Mucosa of gallbladder (tissue), 1 donor: ENCODE measurements at places on chromosomes 13 and 19. TPM values are rescaled to one million over a fixed set of nuclear protein-coding genes. Genes with fewer than 3 reads are reported as not detected.

Gene SYCN
- total RNA-seq = 1.1 TPM

DNA sequence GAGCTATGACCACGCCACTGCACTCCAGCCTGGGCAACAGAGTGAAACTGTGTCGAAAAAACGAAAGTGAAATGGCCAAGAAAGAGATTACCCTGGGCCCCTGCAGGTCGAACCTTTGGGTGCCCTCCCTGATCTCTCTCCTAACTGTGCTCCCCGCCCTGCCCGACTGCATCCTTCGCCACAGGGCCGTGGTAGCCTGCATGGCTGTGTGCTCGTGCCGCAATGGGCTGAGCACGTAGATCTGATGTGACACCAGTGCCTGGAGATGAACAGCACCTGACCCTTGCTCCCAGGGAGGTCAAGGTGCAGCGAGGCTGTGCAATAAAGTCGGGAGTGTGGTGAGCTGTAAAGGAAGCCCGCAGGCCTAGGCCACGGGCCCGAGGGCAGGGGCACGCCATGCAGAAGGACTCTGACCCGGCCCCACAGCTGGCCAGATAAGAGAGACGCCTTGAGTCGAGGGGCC lies 60.2 kb downstream of the PEX11G start:
- no peak for DNase-seq

DNA sequence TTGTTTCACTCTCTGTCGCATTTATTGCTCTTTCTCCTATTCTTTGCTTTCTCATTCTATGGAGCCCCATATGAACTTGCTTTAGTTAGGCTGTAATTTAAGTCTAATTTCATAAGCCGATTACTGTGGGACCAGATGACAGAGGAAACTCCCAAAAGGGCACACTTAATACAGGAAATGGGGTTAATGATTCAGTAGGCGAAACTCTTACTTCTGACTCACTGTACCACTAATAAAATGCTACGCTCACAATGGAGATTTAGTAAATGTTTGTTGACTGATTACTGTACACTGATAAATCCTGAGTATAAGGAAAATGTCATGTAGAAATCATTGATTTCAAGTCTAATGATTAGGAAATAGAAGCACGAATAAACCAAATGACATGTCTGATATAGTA lies 276.4 kb downstream of the KLF5 start:
- no peak for DNase-seq

Gene SBSN
- total RNA-seq = not detected

- DNase-seq = no peak
These were observed 177.3 kb downstream of the COL4A1 start for GRCh38 chr13:110129539-110130186.

Gene SLC6A16
- total RNA-seq = 0.86 TPM

DNA sequence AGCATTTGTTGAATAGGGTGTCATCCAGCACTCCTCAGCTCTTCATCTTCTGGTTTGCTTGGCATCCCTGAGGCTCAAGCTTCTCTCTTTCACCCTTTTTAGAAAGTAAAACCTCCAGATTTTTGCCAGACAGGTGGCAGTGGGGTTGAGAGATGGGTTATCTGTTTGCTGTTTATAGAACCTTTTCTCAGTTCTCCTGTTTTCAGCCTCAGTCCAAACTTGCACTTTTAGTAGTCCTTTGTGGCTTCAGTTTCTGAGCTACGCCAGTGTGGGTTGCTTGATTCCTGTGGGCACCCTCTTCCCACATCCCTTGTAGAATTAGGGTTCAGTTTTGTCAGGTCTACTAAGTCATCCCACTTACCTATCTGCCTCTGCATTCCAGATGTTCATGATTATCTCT lies 147.9 kb downstream of the PAN3 start:
- DNase-seq = no peak

GRCh38 chr19:39126312-39127187 lies 964 bp downstream of the PAK4 start:
- DNase-seq = peak; percentile 79

GRCh38 chr19:39139305-39139874 lies 13.8 kb downstream of the PAK4 start:
- DNase-seq = no peak
